ENCODE measurements at places on chromosomes 16 and 17.

- peak; percentile 47 for DNase-seq
Measured at GRCh38 chr17:58344791-58345157, 7.2 kb downstream of the SUPT4H1 start.

GRCh38 chr16:85082173-85083050, 29.9 kb downstream of the CIBAR2 start:
- no peak for DNase-seq

DNA sequence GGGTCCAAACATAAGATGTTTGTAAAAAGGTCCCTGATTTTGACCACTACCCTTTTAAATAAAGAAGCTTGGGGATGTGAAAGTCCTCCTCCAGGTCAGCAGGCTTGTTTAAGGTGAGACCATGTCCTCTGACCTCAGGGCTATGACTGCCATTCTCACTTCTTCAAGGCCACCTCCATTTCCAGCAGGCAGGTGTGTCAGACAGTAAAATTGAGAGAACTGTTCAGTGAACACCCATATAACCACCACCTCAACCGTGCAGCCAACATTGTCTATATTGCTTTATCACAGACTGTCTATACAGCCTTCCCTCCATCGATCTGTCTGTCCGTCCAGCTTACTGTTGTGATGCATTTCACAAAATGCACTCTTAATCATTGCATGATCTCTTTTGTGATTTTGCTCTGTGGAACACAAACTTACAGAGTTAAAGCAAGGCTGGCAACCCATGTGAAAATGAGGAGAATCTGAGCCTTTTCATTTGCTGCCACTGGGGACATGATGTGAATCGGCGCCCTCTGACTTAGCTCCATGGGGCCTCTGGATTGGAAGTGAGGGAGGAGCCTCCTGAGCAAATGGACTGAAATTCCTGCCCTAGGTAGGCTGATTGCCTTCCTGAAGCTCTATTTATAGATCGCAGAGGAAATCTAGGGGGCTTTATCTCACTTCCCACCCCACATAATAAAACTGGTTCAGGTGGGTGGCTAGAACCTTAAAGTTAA, 53.8 kb downstream of the ZNRF1 start:
- DNase-seq, result no peak

GRCh38 chr16:11024333-11025053, 80.1 kb downstream of the CLEC16A start:
- no peak for DNase-seq

GRCh38 chr17:77281122-77281903, 140.5 kb downstream of the SEC14L1 start:
- DNase-seq, result no peak
